ENCODE measurements at places on chromosomes 5 and 9. TPM values are rescaled to one million over a fixed set of nuclear protein-coding genes. Genes with fewer than 3 reads are reported as not detected.

DNA sequence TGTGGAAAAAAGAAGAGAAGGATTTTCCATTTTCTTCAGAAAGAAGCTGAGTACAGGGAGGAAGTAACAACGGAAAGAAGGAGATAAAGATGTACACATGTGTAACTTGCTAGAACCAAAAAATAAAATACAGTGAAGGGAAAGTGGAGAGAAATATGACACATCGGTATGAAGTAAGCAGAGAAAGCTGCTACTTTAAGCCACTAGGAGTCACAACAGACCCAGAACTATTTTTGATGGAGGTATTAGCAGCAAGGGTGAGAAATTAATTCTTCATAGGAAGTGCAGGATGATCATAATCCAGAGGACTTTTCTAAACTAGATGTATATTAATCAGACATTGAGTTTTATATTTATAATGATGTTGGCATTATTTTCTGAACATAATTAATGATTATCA lies 88.5 kb downstream of the FAM174A start:
- no peak overlapping the region for H3K27ac ChIP-seq
- H3K27me3 ChIP-seq = no peaks in the 10 kb centered on the region
- H3K4me3 ChIP-seq = no peak overlapping the region
- no peaks in the 10 kb centered on the region for H3K36me3 ChIP-seq
- H3K4me1 ChIP-seq = no peaks in the 10 kb centered on the region

DNA sequence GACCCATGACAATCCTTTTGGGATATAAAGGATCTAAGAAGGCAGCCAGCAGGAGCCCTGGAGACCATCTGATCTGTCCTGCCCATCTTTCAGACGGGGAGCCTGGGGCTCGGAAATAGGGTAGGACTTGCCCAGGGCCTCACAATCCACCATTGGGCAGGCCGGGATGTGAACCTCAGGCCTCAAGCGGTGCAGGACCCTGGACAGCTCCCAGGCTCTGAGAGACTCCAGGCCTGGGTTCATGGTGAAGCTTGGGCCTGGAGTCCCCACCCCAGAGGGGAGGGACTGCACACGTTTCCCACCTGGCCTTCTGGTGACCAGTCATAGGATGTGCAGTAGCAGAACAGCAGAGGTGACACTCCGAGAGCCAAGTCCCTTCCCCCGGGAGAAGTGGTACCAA lies 36.6 kb upstream of the RAPGEF1 start:
- H3K36me3 ChIP-seq = no peaks in the 10 kb centered on the region
- no peaks in the 10 kb centered on the region for H3K4me1 ChIP-seq
- H3K27ac ChIP-seq = no peak overlapping the region
- H3K27me3 ChIP-seq = no peaks in the 10 kb centered on the region
- no peak overlapping the region for H3K4me3 ChIP-seq

DNA sequence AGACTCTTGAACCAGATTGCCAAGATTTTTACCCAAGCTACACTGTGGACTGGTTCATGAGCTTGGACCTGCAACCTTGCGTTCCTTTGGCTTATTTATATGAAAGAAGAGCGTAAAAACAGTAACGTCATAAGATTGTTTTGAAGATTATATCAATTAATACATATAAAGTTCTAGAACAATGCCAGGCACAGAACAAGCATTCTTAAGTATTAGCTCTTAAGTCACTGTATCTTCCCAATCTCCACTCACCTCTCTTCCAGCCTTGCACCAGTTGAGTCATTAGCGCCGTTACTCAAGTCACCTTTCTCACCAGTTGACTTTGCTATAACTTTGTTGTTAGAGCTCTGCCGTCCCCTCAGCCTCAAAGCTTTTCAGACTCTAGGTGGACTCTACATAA lies 415.7 kb downstream of the PLK2 start:
- H3K27me3 ChIP-seq = no peaks in the 10 kb centered on the region
- no peak overlapping the region for H3K27ac ChIP-seq
- no peak for DNase-seq
- no peak overlapping the region for H3K4me3 ChIP-seq
- no peaks in the 10 kb centered on the region for H3K4me1 ChIP-seq

GRCh38 chr9:121189660-121190059 lies 12.0 kb downstream of the RAB14 start:
- H3K27ac ChIP-seq = peak overlapping the region; percentile 79
- DNase-seq = no peak
- peaks cover 46% of the 10 kb centered on the region for H3K36me3 ChIP-seq
- peaks cover 99% of the 10 kb centered on the region for H3K4me1 ChIP-seq
- no peaks in the 10 kb centered on the region for H3K27me3 ChIP-seq

GRCh38 chr9:86944796-86945727 lies 2.2 kb downstream of the GAS1 start:
- no peak overlapping the region for H3K27ac ChIP-seq
- no peaks in the 10 kb centered on the region for H3K27me3 ChIP-seq
- no peak for DNase-seq
- no peak overlapping the region for H3K4me3 ChIP-seq
- H3K4me1 ChIP-seq = peaks cover 14% of the 10 kb centered on the region

DNA sequence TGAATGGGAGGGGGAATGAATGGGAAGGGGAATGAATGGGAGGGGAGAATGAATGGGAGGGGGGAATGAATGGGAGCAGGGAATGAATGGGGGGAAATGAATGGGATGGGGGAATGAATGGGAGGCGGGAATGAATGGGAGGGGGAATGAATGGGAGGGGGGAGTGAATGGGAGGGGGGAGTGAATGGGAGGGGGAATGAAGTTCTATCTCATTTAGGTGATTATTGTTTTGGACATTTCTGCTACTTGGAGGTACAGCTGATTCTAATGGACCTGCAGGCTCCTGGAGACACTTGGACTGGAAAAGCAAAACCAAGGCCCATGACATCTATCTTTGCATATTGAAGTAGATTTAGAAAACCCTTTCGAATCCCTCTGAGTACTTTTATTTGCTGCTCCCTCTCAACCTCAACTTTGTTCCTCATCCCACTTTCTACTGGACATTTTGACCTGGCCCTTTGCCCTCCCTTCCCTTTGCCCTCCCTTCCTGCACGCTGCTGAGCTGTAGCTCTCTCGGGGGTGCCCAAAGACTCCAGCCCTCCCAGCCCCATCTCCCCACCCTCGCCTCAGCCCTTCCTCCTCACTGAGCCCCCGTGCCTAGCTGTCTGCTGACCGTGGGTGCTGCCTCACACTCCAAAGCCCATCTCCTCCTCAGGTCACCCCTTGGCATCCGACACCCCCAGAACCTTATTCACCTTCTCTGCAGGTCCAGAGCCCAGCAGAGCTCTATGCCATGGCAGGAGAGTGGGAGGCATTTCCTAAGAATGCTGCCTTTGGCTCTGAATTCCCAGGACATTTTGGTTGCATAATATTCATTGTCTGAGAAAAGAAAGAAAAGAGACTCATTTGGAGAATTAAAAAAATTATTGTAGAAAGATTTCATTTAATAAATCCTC lies 19.9 kb upstream of the LPCAT1 start:
- no peak overlapping the region for H3K27ac ChIP-seq
- H3K27me3 ChIP-seq = no peaks in the 10 kb centered on the region
- no peak for DNase-seq
- H3K4me1 ChIP-seq = peaks cover 6% of the 10 kb centered on the region

Gene SFXN1
- total RNA-seq = 62.9 TPM

GRCh38 chr5:174625591-174626350 lies 98.6 kb upstream of the MSX2 start:
- no peak overlapping the region for H3K27ac ChIP-seq
- H3K4me1 ChIP-seq = no peaks in the 10 kb centered on the region
- no peaks in the 10 kb centered on the region for H3K36me3 ChIP-seq
- DNase-seq = no peak
- no peaks in the 10 kb centered on the region for H3K27me3 ChIP-seq
- no peak overlapping the region for H3K4me3 ChIP-seq

Gene KIF12
- total RNA-seq = not detected

Gene TAF11L10
- total RNA-seq = not detected

DNA sequence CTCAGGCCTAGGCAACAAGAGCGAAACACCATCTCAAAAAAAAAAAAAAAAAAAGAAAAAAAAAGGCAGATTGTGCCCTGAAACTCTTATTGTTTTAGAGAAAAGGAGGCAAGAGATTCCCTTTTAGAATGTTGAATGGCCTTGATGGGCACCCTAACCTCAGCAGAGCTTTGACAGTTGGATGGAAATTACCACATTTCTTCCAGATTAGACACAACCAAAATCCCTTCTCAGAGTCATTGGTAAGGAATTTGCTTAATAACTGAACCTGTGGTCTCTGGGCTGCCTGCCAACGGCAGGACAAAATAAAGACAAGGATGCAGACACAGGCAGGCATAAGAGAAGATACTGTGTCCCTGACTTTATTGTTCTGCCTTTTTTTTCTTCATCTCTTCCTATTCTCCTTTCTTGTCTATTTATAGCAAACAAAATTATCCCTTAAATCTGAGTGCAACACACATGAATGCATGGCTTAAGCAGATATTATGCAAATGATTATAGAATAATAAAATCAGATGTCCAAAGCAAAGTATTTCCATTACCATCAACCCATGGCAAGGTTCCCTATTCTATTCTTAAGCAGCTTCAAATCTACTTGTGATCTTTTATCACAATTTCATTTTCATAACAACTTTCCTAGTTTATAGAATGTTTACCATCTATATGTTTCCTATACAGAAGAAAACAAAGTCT lies 37.3 kb upstream of the TRIO start:
- peaks cover 8% of the 10 kb centered on the region for H3K4me1 ChIP-seq
- no peak overlapping the region for H3K27ac ChIP-seq
- no peaks in the 10 kb centered on the region for H3K36me3 ChIP-seq

Gene CDH10
- total RNA-seq = not detected

DNA sequence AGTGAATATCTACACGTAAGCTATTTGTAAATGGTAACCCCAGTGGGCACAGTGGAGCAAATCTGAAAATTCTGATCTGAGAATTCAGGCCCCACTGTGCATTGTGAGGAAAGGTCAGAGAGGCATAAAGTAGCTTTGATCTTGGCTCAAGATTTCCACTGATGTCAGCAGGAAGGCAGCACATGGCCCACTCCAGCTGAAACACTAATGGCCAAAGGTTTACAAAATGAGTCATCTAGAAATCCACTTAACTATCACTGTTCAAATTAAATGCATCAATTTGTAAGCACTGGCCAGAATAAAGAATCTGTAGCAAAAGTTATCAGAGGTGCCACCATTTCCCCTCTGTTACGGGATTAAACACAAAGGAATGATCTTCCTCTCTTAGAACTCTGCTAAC lies 191.6 kb downstream of the C9orf152 start:
- no peak overlapping the region for H3K27ac ChIP-seq
- no peaks in the 10 kb centered on the region for H3K4me1 ChIP-seq
- H3K4me3 ChIP-seq = no peak overlapping the region
- H3K36me3 ChIP-seq = no peaks in the 10 kb centered on the region
- H3K27me3 ChIP-seq = no peaks in the 10 kb centered on the region

DNA sequence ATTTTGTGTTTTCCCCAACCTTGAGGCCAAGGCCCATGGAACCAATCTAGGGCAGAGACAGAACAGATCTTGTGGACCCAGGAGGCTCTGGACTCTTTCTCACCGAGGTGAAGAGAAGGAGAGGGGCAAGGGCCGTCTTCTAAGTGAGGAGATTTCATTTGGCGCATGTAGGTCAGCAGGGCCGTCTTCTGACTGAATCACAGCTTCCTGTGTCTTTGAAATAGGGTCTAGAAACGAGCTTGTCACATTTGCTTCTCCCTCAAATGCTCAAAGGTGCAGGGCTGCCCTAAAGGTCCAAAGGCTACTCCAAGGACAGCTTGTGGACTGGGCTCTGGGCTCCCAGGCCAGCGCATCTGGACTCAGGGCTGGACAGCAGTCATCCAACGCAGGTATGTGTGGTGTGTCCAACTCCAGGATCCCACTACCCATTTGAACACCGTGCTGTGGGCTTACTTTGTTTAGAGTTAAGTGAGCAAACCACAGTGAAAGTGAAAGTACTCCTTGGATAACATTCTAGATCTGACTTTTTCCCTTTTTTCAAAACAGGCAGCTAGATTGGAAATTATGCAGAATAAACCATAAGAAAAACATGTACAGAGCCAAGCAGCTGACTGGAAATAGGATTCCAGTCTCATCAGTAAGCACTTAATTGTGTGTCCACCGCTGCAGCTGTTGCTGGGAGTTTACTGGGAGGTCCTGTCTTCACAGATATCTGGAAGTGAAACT lies 357.0 kb downstream of the GADD45G start:
- no peak for DNase-seq
- no peaks in the 10 kb centered on the region for H3K27me3 ChIP-seq
- no peaks in the 10 kb centered on the region for H3K36me3 ChIP-seq
- H3K4me1 ChIP-seq = no peaks in the 10 kb centered on the region
- no peak overlapping the region for H3K27ac ChIP-seq

GRCh38 chr5:14118551-14119320 lies 24.4 kb upstream of the TRIO start:
- H3K27ac ChIP-seq = no peak overlapping the region
- no peaks in the 10 kb centered on the region for H3K27me3 ChIP-seq
- no peaks in the 10 kb centered on the region for H3K4me1 ChIP-seq
- H3K4me3 ChIP-seq = no peak overlapping the region
- no peak for DNase-seq
- no peaks in the 10 kb centered on the region for H3K36me3 ChIP-seq

GRCh38 chr5:98530224-98530623 lies 243.2 kb upstream of the RGMB start:
- no peak for DNase-seq
- no peaks in the 10 kb centered on the region for H3K4me1 ChIP-seq
- H3K4me3 ChIP-seq = no peak overlapping the region
- H3K27ac ChIP-seq = no peak overlapping the region
- no peaks in the 10 kb centered on the region for H3K36me3 ChIP-seq

GRCh38 chr9:133740911-133741310 lies 2.8 kb upstream of the SARDH start:
- H3K4me1 ChIP-seq = no peaks in the 10 kb centered on the region
- no peak overlapping the region for H3K4me3 ChIP-seq
- no peak overlapping the region for H3K27ac ChIP-seq
- DNase-seq = no peak

- no peak overlapping the region for H3K27ac ChIP-seq
- no peak overlapping the region for H3K4me3 ChIP-seq
- DNase-seq = no peak
- H3K36me3 ChIP-seq = no peaks in the 10 kb centered on the region
- H3K27me3 ChIP-seq = no peaks in the 10 kb centered on the region
- no peaks in the 10 kb centered on the region for H3K4me1 ChIP-seq
These were observed 381.4 kb downstream of the GADD45G start for GRCh38 chr9:89986190-89986589.

Gene IFNA2
- total RNA-seq = not detected

Gene ATP10B
- not detected for total RNA-seq

Gene PDE8B
- 0.15 TPM for total RNA-seq

DNA sequence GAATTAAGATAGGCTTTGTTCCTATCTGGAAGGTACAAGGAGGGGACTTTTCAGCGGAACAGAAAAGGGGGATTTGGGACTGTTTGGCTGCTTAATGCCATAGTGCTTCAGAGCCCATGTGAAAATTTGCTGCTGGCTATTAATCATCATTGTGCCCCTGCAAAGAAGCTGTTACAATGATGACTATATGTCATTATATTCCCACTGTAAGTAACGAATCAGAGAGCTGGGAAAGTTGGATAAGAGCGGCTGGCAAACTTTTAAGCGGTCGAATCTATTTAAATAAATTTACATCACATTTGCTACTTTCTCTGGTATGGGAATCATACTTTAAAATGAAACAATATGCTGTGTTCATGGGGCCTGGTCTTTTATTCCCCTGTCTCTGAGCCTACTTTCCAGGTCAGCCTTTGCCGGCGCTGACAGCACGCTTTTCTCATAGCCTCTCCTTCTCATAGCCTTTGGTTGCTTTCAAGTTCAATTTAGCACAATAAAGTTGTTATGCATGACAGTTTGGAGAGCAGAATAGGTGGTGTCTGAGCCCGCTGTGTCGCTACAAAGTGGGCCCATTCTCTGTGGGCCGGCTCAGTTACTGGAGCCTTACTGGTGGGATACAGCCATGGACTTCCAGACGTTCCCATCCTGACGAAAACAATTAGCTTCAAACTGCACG lies 271.2 kb upstream of the TMEM161B start:
- H3K4me3 ChIP-seq = no peak overlapping the region
- no peak for DNase-seq
- H3K27ac ChIP-seq = no peak overlapping the region
- H3K36me3 ChIP-seq = no peaks in the 10 kb centered on the region
